ENCODE measurements at places on chromosomes 1 and 21.
A peak's percentile ranks its signal among the peaks of the same experiment; 100 is the strongest.

DNA sequence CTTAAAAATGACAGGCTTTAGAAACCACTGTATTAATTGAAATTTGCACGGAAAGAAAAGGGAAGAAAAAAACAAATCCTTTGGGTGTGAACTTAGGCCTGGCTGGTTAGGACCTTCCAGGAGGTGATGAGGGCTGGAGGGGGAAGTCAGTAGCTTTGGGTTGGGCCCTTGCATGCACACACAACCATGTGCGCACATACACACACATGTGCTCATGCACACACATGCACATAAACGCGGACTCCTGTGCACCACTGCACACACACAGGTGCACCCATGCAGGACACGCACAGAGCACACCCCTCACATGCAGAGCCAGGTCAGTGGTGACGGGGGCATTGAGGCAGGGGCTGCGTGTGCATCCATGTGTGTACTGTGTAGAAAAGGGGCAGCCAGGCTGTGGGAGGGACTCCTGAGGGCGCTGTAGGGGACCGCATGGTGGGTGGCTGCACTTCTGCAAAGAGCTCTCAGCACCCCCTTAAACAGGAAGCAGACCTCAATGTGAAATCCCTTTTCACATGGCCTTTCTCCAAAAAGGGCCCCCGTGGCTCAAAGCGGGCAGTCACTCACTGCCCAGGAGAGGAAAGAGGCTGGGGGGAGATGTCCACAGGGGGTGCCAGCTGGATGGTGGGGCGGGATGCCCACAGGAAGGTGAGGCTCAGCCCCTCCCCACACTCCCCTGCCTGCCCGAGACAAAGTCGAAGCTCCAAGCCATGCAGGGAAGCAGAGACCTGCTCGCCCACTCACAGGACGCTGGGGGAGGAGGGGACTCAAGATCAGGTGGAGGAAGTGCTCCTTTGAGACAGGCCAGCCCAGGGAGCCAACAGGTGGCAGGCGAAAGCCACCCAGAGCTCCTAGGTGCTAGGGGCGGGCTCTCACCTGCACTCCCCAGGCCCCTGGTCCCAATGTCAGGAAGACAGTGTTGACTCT, 95.2 kb downstream of the ITPKB start:
- peaks cover 15% of the 10 kb centered on the region for H3K36me3 ChIP-seq
- no peak overlapping the region for H3K4me3 ChIP-seq
- H3K27ac ChIP-seq: peak overlapping the region; percentile 43

- no peak overlapping the region for H3K27ac ChIP-seq
- H3K27me3 ChIP-seq: peaks cover 56% of the 10 kb centered on the region
- H3K4me1 ChIP-seq: no peaks in the 10 kb centered on the region
- no peak overlapping the region for H3K4me3 ChIP-seq
- DNase-seq: no peak
- no peaks in the 10 kb centered on the region for H3K36me3 ChIP-seq
Observed at GRCh38 chr1:30274976-30275621, 448.3 kb downstream of the MATN1 start.

DNA sequence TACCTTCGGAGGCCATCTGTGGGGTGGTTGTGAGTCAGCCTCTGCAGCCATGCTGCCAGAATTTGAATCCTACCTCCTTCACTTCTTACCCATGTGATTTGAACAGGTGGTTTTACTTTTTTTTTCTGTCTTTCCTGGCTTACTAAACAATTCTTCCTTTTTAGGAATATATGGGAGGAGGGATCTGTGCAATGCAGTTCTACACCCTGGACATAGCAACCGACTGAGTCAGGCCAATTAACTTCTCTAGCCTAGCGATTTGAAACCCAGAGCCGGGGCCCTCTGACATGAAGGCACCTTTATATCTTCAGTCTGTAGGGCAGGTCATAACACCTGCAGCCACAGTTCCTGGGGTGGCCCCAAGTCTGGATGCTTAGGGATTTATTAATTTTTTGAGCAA, 83.6 kb downstream of the ST6GALNAC3 start:
- H3K4me3 ChIP-seq: no peak overlapping the region
- DNase-seq: no peak
- no peak overlapping the region for H3K27ac ChIP-seq

- peaks cover 6% of the 10 kb centered on the region for H3K36me3 ChIP-seq
- DNase-seq: no peak
- H3K27ac ChIP-seq: no peak overlapping the region
- no peaks in the 10 kb centered on the region for H3K4me1 ChIP-seq
- H3K4me3 ChIP-seq: no peak overlapping the region
Observed at GRCh38 chr21:46617267-46618051, 12.6 kb upstream of the S100B start.

DNA sequence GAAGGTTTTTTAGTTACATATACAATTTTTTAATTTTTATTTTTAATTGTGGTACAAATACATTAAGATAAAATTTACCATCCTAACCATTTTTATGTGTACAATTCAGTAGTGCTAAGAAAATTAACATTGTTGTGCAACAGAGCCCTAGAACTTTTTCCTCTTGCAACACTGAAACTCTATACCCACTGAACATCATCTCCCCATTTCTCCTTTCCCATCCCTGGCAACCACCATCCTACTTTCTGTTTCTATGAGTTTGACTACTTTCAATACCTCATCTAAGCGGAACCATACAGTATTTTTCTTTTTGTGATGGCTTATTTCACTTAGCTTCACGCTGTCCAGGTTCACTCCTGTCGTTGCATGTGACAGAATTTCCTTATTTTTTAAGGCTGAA, 54.1 kb downstream of the PALMD start:
- peak; percentile 6 for DNase-seq
- H3K36me3 ChIP-seq: no peaks in the 10 kb centered on the region
- no peak overlapping the region for H3K27ac ChIP-seq

- no peaks in the 10 kb centered on the region for H3K4me1 ChIP-seq
- H3K27ac ChIP-seq: no peak overlapping the region
- H3K4me3 ChIP-seq: no peak overlapping the region
- H3K36me3 ChIP-seq: peaks cover 64% of the 10 kb centered on the region
- DNase-seq: no peak
- no peaks in the 10 kb centered on the region for H3K27me3 ChIP-seq
Observed at GRCh38 chr21:46205766-46206162, 21.5 kb upstream of the SPATC1L start.

DNA sequence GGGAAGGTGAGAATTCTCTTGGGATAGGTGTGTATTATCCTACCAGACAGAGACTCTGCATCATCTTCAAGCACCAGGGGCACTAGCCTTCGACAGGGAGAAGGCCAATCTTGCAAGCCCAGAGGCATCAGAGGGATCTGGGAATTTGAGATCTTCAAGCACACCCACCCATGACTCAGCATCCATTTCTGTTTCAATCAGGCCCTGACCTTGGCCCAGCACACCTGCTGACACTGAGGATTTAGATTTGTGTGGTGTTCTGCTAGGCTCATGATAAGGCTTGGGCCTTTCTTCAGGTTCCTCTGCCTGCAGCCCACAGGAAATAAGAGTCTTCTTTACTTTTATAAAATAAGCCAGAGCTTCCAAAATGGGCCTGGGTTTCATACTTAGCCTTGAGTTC, 6.6 kb upstream of the PCP4 start:
- no peak for DNase-seq
- H3K27me3 ChIP-seq: peaks cover 31% of the 10 kb centered on the region
- H3K4me3 ChIP-seq: no peak overlapping the region
- no peaks in the 10 kb centered on the region for H3K4me1 ChIP-seq
- H3K36me3 ChIP-seq: no peaks in the 10 kb centered on the region

- peaks cover 21% of the 10 kb centered on the region for H3K4me1 ChIP-seq
- DNase-seq: no peak
- no peak overlapping the region for H3K27ac ChIP-seq
- no peaks in the 10 kb centered on the region for H3K27me3 ChIP-seq
Observed at GRCh38 chr1:145688328-145688727, 18.8 kb downstream of the PDZK1 start.

GRCh38 chr1:233015965-233016364, 65.6 kb downstream of the NTPCR start:
- no peak overlapping the region for H3K27ac ChIP-seq
- H3K36me3 ChIP-seq: peaks cover 44% of the 10 kb centered on the region
- H3K27me3 ChIP-seq: no peaks in the 10 kb centered on the region
- H3K4me3 ChIP-seq: no peak overlapping the region

DNA sequence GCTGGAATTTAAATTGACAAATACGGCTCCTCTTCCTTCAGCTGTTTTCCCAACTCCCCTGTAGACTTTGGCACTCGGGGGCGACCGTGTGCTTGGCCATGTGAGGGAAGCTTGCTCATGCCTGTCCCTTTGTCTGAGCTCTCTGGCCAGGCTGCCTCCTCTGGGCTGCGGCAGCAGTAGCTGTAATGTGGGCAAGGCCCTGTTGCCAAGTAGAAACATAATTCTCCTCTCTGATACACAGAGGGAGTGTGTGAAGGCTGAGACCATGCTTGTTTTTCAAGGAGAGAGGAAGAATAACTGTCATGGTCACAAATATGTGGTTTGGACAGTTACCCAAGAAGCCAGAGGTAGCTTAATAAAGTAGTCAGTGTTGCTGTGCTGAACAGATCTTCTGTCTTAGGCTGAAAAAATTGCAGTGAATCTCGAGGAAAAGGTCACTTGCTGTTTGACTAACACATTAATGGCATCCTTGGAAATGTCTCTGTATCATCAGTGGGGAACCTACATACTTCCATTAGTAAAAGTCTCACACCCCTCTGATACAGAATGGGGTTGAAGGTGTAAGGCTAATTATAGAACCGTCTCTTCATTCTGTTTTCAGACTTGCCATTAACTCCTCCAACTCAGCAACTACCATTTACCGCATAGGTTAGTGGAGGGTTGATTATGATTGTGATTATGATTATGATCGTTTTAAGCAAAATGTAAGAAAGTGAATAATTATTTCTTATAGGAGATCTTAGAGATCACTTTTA, 94.6 kb downstream of the TGFB2 start:
- H3K4me3 ChIP-seq: no peak overlapping the region
- H3K27ac ChIP-seq: no peak overlapping the region
- no peaks in the 10 kb centered on the region for H3K36me3 ChIP-seq
- no peaks in the 10 kb centered on the region for H3K4me1 ChIP-seq
- no peak for DNase-seq

- no peak overlapping the region for H3K4me3 ChIP-seq
- peaks cover 7% of the 10 kb centered on the region for H3K4me1 ChIP-seq
- DNase-seq: no peak
- H3K27me3 ChIP-seq: no peaks in the 10 kb centered on the region
- H3K27ac ChIP-seq: no peak overlapping the region
- peaks cover 12% of the 10 kb centered on the region for H3K36me3 ChIP-seq
Observed at GRCh38 chr1:198328458-198329032, 171.7 kb downstream of the NEK7 start.

GRCh38 chr1:93670141-93670540, 11.5 kb downstream of the BCAR3 start:
- H3K36me3 ChIP-seq: peaks cover 76% of the 10 kb centered on the region
- H3K27ac ChIP-seq: peak overlapping the region; percentile 59
- peak; percentile 90 for DNase-seq
- no peaks in the 10 kb centered on the region for H3K27me3 ChIP-seq
- no peak overlapping the region for H3K4me3 ChIP-seq
- H3K4me1 ChIP-seq: peaks cover 63% of the 10 kb centered on the region

- DNase-seq: peak; percentile 36
- peaks cover 5% of the 10 kb centered on the region for H3K4me1 ChIP-seq
- peaks cover 91% of the 10 kb centered on the region for H3K36me3 ChIP-seq
- H3K27me3 ChIP-seq: no peaks in the 10 kb centered on the region
Observed at GRCh38 chr21:39197448-39198233, 14.4 kb upstream of the PSMG1 start.

Measured in MCF 10A (cell line).